ENCODE measurements at places on chromosomes 12 and 14.
A peak's percentile ranks its signal among the peaks of the same experiment; 100 is the strongest.

DNA sequence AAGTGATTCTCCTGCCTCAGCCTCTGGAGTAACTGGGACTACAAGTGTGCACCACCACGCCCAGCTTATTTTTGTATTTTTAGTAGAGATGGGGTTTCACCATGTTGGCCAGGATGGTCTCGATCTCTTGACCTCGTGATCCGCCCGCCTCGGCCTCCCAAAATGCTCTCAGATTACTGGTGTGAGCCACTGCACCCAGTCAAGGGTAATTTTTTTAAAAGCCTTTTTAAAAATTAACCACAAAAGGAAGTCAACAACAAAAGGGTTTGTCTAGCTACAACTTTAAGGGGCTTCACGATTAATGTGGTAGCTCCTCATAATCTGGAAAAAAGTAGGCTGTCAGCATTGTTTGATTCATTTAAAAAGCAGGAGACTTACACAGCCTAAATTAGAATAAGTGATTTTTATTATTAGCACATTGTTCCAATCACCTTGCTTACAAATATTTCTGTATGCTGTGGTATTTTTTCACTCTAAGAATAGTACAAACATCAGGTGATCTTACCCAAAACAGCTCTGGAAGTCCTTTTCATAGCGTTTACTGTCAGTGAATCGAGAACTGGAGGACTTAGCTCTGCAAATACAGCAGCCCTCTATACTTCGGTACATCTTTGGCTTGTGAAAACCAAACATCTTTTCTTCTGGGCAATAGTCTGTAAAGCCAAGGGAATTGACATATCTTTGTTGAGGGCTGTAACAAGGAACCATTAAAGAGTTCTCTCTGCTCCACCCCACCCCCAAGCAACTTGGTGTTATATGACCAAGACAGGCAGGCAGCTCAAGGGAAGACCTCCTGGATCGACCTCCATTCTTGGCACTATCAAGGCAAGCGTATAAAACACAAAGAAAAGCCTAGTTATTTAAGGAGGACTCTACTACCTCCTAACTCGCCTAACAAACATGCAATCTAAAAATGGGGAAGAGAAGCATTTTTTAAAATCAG is 28.1 kb downstream of the SINHCAF start:
- DNase-seq: no peak

GRCh38 chr14:26849514-26849913 is 251.7 kb upstream of the NOVA1 start:
- DNase-seq: no peak

DNA sequence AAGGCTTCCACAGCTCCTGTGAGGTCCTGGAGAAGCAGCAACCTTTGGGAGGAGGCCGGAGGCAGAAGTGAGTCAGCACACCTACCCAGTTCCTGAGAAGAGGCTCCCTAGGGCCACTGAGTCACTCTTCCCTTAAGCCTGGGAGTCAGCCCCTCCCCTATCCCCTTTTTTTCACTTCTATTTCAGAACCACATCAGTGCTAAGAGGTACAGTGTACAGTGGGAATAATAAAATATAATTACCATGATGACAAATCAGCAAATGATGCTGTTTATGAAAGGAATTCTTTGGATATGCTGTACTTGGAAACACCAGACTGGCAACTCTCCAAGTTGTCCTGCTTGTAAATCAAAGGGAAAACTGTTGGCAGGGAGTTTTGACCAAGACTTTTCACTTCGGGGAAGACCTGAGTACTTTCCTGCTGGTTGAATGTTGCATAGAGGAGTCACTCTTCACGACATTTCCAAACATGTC is 7.8 kb upstream of the TBPL2 start:
- DNase-seq: no peak

DNA sequence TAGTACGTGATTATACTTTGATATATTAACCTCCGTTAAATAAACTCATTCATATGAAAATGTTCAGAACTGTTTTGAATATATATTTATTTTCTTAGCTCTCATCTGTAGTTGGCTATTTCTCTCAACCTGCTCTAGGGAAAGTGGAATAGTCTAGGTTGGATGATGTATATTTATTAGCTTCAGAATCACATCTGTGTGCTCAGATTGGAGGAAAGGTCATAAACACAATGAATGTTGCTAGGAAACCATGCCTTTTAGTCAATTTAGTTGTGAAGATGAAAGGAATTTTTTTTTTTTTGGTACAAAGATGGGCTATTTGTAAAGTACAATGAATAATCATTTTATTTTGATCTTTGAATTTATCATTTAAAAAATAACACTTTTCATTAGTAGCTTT is 439.1 kb downstream of the FOXG1 start:
- no peak for DNase-seq

DNA sequence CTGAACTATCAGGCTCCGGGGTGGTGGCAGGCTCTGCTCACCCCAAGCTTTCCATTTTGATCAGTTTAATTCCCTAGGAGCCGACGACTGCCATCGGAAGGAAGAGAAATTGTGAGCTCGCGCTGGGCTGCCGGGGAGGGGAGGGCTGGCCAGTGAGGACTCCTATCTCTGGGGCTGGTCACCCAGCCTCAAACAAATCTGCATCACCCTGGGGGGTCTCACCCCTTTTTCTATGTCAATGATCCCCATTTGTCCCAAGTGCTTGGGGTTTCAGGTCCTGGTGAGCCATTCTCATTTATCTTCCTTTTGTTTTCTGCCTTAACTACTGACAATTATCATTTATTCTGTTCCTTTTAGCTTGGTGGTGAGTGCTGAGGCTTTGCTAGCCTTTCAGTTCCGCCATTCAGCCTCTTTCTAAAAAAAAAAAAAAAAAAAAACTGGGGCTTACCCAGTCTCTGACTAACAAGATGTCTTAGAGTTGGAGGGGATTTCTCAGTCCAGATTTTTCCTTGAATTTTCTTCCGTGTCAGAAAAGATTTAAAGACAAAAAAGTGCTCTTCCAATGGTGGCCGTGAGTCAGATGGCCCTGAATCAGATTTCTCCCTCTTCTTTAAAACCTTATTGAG is 22.8 kb upstream of the USP44 start:
- DNase-seq: no peak

DNA sequence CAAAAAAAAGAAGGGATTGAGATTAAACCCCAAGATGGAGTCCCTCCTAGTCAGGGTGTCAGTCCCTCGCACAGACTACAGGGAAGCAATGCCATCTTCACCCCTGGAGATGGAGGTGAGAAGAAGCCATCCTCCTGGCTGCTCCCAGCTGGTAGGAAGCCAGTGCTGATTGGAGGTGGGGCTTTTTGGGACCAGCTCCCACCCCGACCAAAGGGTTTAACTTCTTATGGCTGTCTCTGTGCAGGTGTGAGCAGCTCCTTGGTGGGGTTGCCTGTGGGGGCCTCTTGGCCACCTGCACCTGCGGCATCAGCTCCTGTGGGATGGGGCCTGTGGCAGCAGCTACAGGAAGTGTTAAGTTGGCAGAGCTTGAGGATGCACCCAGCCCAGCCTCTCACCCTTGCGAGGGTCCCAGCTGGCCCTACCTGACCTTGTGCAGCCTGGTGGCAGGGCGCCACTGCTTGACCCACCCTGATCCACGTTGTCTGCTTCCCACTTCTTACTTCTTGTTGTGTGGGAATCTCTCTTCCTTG is 3.8 kb upstream of the KRT86 start:
- DNase-seq: no peak

DNA sequence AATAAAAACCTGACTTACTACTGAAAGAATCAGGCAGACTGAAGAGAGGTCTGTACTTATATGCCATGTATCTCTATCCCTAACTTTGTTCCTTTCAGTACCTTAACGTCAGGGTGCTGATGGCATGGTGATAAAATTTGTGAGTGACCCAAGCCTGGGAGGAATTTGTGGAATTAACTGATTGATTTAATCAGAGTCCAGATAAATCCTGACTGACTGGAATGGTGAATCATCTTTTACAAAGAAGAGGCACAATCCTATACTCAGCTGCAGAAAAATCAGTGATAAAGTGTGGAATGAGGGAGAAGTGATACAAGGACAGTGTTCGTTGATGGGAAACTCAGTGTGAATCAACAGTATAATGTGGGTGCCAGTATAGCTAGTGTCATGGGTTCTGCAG is 3.7 kb downstream of the TDG start:
- no peak for DNase-seq

- no peak for DNase-seq
Measured at GRCh38 chr12:67690656-67691055, 42.1 kb downstream of the DYRK2 start.

DNA sequence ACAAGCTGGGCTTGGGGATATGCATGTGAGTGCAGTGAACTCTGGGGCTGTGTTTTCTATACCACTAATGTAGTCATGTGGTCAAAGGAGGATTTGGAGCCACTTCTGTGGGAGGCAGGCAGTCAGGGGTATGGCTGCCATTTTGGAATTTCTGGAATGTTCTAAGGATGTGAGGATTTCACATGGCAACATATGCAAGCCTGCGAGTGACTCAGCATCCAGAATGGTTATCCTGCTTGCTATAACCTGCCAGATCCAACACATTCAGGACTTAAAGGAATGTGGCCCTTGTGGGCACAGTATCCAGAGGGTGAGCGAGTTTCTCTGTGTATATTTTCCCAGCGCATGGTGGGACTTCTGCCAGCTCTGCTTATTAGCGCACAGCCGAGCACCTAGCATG is 249.2 kb upstream of the PWP1 start:
- no peak for DNase-seq

DNA sequence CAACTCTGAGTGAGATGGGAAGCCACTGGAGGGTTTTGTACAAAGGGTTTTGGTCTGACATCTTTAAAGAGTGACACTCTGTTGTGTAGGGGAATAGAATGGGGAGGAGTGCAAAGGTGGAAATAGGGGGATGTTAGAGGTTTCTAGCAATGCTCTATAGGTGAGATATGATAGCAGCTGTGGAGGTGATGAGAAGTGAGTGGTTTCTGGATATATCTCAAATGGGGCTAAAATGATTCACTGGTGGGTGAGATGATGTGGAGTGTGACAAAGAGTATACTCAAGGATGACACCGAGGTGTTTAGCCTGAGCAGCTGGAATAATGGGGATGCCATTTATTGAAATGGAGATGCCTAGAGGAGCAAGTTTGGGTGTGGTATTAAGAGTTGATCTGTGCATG is 426.4 kb downstream of the PCNX1 start:
- no peak for DNase-seq

DNA sequence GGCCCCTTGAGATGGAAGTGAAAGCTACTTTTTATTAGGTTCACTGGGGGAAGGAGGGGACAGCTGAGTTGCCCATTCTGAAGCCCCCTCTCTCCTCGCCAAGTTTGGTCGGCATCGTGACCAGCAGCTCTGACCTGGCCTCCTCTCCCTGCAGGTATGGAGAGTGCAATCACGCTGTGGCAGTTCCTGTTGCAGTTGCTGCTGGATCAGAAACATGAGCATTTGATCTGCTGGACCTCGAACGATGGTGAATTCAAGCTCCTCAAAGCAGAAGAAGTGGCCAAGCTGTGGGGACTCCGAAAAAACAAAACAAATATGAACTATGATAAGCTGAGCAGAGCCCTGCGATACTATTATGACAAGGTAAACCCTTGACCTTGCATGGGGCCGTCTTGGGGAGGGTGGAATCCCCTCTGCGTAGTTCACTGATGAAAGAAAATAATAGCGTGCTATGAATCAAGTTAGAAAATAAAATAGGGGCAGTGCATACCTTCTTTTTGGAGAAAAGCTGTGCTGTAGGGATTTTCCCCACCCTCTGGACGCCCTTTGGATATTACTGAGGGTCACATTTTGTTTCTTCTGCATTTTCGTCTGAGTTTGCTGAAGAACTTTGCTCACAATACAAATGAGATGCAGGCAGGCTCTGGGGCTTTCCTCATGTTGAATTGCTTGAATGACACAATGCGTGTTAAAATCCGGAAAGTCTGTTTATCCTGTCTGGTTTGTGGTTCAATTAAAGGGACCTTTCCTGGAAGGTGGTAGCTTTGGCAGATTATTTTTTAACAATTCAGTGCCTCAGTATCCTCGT is 29.4 kb downstream of the ELK3 start:
- no peak for DNase-seq

GRCh38 chr14:103045371-103045869 is 11.9 kb downstream of the CDC42BPB start:
- no peak for DNase-seq

GRCh38 chr12:102439426-102440405 is 40.6 kb downstream of the IGF1 start:
- no peak for DNase-seq

DNA sequence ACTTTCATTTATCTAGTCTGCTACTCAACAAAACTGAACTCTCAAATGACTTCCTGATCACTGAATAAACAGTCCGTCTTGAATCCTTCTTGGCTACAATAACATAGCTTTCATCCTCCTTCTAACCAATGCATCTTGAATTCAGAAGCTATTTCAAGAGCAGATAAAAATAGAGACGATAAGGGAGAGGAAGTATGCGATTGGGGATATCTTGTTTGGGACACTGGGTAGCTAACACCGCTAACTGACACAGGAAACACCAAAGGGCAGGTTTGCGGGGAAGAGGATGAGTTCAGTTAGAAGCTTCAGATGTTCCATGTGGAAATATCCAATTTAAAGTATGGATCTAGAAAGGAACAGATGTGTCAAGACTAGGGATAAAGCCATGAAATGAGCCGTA is 102.5 kb downstream of the SLC41A2 start:
- DNase-seq: no peak

DNA sequence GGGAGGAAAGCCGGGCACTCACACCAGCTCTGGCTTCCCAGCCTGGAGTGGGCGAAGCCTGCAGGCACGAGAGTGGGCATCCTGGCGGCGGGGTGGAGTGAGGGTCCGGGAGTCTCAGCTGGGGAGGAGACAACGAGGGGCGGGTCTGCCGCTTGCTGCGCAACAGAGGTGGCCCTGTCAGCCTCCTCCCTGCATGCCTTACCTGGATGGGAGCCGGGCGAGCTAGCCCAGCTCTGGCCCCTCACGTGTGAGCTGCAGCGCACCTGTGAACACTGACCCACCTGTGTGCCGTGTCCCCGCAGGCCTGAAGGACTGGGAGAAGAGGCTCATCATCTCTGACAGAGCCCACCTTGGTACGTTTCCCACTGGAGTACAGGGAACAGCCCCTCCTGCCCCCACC is 13.9 kb upstream of the SIVA1 start:
- DNase-seq: no peak

- peak; percentile 72 for DNase-seq
Measured at GRCh38 chr12:42574851-42575266, 14.7 kb downstream of the PRICKLE1 start.

GRCh38 chr12:55930771-55931316 is at the start of gene DGKA:
Gene DGKA, plus strand, starts transcription at chr12:55931162. Its CDS starts 5,342 bp downstream, at chr12:55936504.
- no peak for DNase-seq

GRCh38 chr12:107759410-107759809 is 1.5 kb downstream of the PRDM4 start:
- no peak for DNase-seq

DNA sequence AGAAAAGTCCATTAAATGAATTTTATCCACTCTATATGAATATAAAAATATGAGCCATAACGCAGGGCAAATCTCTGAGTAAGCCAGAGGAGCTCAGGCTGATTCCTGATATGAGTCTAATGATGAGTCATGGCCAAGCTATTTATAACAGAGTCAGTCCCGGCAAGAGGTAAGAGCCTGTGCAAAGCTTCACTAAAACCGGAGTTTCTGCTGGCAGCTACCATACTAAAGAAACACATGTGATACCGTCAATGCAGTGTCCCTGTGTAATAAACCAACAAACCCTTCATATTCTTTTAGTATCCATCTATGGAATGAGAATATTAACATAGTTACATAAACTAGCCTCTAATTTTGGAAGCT is 319.4 kb downstream of the KCNC2 start:
- DNase-seq: no peak

- DNase-seq: no peak
Measured at GRCh38 chr14:55245657-55246268, 25.5 kb upstream of the FBXO34 start.
